ENCODE measurements at places on chromosomes 5 and 9. TPM values are rescaled to one million over a fixed set of nuclear protein-coding genes. Genes with fewer than 3 reads are reported as not detected.

Gene TLX3
- polyA plus RNA-seq = 11.1 TPM

Gene SPINK7
- 0.77 TPM for polyA plus RNA-seq

Gene GFI1B
- 0.30 TPM for polyA plus RNA-seq

Gene VCAN
- polyA plus RNA-seq = 145 TPM

Gene ZDHHC11B
- polyA plus RNA-seq = 37.2 TPM

Gene IL3
- polyA plus RNA-seq = not detected
